Lung (tissue), 17 donors: ENCODE measurements at places on chromosomes 7 and 10. TPM values are rescaled to one million over a fixed set of nuclear protein-coding genes. Genes with fewer than 3 reads are reported as not detected.

THSD7A gene
- polyA plus RNA-seq = 0.53 TPM

TDRD1 gene
- 0.05 TPM for polyA plus RNA-seq

SDHAF3 gene
- 6.3 TPM for polyA plus RNA-seq

FAM3C gene
- polyA plus RNA-seq = 36.3 TPM

OR2A5 gene
- polyA plus RNA-seq = not detected

MEOX2 gene
- 3.0 TPM for polyA plus RNA-seq

NCF1 gene
- polyA plus RNA-seq = 91.9 TPM

WNT8B gene
- polyA plus RNA-seq = 0.02 TPM

CDC14C gene
- not detected for polyA plus RNA-seq

SAMD8 gene
- 7.3 TPM for polyA plus RNA-seq
